ENCODE measurements at places on chromosomes 3 and 15. TPM values are rescaled to one million over a fixed set of nuclear protein-coding genes. Genes with fewer than 3 reads are reported as not detected.

FGF7 gene
- total RNA-seq = 157 TPM

KIF15 gene
- total RNA-seq = 1.3 TPM

MYO5A gene
- 72.6 TPM for total RNA-seq

ACAD9 gene
- total RNA-seq = 44.6 TPM

HIGD2B gene
- not detected for total RNA-seq

IMPG2 gene
- 0.73 TPM for total RNA-seq

CTXN2 gene
- total RNA-seq = not detected

LINGO1 gene
- not detected for total RNA-seq

CSTA gene
- total RNA-seq = 3.7 TPM

PARP15 gene
- 1.1 TPM for total RNA-seq

NAA50 gene
- total RNA-seq = 198 TPM

SI gene
- not detected for total RNA-seq

CHDH gene
- 1.6 TPM for total RNA-seq

PPP2R3A gene
- 33.6 TPM for total RNA-seq

LMAN1L gene
- total RNA-seq = not detected

CCR1 gene
- 0.81 TPM for total RNA-seq

GUCA1C gene
- total RNA-seq = not detected

MBD4 gene
- 38.5 TPM for total RNA-seq

CGNL1 gene
- 0.65 TPM for total RNA-seq

ETV5 gene
- total RNA-seq = 24.8 TPM

GADL1 gene
- not detected for total RNA-seq

CCR4 gene
- not detected for total RNA-seq

GPR27 gene
- total RNA-seq = 0.12 TPM

P2RY13 gene
- total RNA-seq = not detected

NME9 gene
- not detected for total RNA-seq

NR2E3 gene
- not detected for total RNA-seq

ACSBG1 gene
- total RNA-seq = not detected

CCDC80 gene
- total RNA-seq = 854 TPM

CADM2 gene
- total RNA-seq = 0.12 TPM

DENND4A gene
- 22.2 TPM for total RNA-seq

NPAP1 gene
- not detected for total RNA-seq

SLC38A3 gene
- not detected for total RNA-seq

KLF15 gene
- total RNA-seq = 0.49 TPM

TRIM71 gene
- not detected for total RNA-seq

KNG1 gene
- not detected for total RNA-seq

MNS1 gene
- total RNA-seq = 0.73 TPM

SLMAP gene
- 47.9 TPM for total RNA-seq

LYSMD2 gene
- 5.4 TPM for total RNA-seq

CPA3 gene
- total RNA-seq = 3.0 TPM

H1-8 gene
- not detected for total RNA-seq

TTLL13 gene
- total RNA-seq = 0.16 TPM

PCOLCE2 gene
- total RNA-seq = 1.3 TPM

GOLGA8O gene
- total RNA-seq = 0.97 TPM

XCR1 gene
- not detected for total RNA-seq

DISP2 gene
- 0.65 TPM for total RNA-seq

DOCK3 gene
- 0.16 TPM for total RNA-seq

LIPH gene
- total RNA-seq = not detected

CSK gene
- total RNA-seq = 26.4 TPM

PPP1R14D gene
- not detected for total RNA-seq

TM6SF1 gene
- total RNA-seq = 0.16 TPM

SHC4 gene
- total RNA-seq = 0.61 TPM

DUOXA2 gene
- total RNA-seq = not detected

SH2D7 gene
- total RNA-seq = not detected

SPINK8 gene
- not detected for total RNA-seq

ALDH1A3 gene
- total RNA-seq = 302 TPM
